ENCODE measurements at places on chromosomes 3 and 15.

DNA sequence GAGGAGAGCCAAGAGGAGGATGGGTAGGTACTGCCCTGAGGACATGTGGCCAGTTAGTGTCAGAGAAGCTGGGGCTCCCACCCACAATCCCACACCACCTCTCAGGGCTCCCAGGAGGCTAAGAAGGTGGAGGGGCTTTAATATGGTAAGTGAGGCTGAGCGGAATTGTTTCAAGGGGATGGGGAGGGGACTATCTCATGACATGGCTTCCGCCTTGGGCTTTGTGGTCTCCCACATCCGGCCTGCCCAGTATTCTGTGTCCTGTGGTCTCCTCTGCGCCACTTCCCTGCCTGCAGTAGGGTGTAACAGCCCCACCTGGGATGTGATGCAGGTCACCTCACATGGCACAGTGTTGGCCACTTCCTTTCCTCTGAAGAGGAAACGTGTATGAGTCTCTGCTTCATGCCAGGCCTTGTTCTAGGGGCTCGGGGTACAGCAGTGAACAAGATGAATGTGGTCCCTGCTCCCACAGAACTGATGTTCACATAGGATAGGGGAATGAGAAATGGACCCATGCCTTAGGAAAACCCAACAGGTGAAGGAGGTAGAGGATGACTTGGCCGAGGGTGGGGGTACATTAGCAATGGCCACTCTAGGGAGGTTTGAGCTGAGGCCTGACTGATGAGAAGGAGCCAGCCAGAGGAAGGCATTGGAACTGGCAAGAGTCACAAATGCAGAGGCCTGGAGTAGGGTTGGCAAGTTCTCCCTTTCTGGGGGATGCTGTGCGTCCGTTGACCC is 3.2 kb downstream of the NEIL1 start:
- no peak for DNase-seq

DNA sequence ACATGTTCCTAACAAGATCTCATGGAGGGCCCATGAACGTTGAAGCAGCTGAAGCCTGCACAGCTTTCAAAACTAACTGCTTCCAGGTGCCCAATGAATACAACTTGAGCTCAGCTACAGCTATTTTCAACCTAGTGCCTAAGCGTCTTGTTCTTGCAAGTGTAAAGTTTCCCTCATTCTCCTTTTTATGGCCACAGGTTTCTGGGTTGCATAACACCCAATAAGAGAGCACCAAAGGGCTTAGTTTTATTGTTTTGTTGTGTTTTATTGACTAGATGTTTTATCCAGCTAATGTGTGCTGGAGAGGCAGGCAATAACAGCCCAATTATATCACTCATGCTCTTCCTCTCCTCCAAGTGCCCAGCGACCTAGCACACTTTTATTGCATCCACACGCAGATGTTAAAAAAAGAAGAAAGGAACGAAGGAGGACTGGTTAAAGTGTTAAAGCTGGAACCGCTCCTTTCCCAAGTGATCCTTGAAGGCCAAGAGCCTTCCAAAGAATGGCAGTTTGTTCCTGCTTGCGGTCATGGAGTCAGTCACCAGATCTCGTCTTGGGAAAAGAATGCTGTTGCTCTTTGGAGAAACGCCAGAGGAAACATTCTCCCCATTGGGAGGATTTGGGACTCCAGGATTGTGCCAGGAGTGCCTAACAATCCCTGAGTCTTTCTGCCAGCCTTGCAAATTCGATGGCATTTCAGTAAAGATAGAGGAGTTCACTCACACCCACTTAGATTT is 156.9 kb downstream of the MEX3B start:
- no peak for DNase-seq

- no peak for DNase-seq
These were observed 142.0 kb upstream of the TGFBR2 start for GRCh38 chr3:30464381-30464780.

DNA sequence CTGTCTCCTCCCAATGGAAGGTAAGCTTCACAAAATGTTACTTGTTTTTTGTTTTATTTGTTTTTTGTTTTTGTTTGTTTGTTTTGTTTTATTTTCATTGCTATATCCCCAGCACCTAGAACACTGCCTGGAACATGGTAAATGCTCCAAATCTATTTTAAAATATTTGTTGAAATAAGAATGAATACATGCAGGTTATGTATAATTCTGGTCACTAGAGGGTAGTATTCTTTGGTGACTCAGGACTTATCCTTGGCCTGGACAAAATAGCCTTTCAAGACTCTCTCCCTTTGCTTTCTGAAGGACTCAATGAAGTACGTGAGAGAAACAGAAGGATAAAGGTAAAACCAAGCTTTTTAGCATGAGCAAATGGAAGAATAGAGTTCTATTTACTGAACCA is 46.9 kb upstream of the PPP2R3A start:
- DNase-seq = peak; percentile 5

Data from frontal cortex (tissue), 4 donors.